HFF-Myc (cell line): ENCODE measurements at places on chromosomes 6 and 20.

GRCh38 chr6:169913096-169913638 is 161.7 kb downstream of the ERMARD start:
- DNase-seq = no peak

- no peak for DNase-seq
Observed at GRCh38 chr20:45229264-45230056, 8.3 kb downstream of the SEMG2 start.

DNA sequence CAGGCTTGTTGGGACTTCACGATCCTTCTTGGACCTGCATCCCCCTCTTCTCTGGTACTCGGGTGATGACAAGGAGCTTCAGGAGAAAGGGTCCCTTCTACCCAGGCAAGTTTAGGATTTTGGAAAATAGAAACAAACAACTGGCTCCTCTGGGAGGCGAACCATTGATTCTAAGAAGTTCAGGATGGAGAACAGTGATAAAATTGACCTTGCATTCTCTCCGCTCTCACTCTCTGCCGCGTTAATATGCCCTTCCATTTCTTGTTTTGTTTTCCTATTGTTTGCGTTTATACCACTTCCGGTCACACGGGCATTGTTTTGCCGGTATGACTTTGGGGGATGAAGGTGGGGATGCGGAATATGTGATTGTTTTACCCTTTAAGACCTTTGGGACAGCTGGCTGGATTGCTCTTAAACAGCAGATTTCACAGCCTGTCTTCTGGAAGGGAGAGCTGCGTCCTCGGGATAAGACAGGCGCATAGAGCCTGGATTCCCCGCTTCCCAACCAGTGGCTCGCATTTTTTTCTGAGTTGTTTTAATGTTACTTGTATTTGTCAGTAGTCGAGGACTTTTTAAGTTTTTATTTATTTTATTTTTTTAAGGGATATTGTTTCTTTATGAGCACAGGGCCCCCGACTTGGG is 144.3 kb upstream of the ZNF184 start:
- DNase-seq = no peak

DNA sequence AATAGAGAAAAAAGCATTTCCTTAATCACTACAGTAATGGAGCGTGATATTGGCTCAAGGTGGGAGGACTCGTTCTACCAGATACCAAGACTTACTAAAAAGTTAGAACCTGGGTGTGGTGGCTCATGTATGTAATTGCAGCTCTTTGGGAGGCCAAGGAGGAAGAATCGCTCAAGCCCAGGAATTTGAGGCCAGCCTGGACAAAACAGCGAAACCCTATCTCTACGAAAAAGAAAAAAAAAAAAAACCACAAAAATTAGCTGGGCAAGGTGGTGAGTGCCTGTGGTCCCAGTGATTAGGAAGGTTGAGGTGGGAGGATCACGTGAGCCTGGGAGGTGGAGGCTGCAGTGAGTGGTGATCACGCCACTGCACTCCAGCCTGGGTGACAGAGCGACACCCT is 24.0 kb upstream of the ATRN start:
- DNase-seq = no peak

GRCh38 chr6:16511723-16512489 is 249.4 kb downstream of the ATXN1 start:
- DNase-seq = no peak

GRCh38 chr6:160735523-160735922 is 33.5 kb downstream of the PLG start:
- no peak for DNase-seq

- peak; percentile 66 for DNase-seq
Observed at GRCh38 chr6:43627008-43627825, 1.8 kb downstream of the GTPBP2 start.
